ENCODE measurements at places on chromosomes 2 and 18.

- H3K27me3 ChIP-seq, result no peaks in the 10 kb centered on the region
- H3K36me3 ChIP-seq, result peaks cover 15% of the 10 kb centered on the region
- DNase-seq, result no peak
- no peak overlapping the region for H3K4me3 ChIP-seq
Observed at GRCh38 chr2:222572751-222573174, 83.1 kb downstream of the FARSB start.

GRCh38 chr2:144946263-144946662, 426.3 kb upstream of the ZEB2 start:
- H3K27me3 ChIP-seq, result no peaks in the 10 kb centered on the region
- H3K27ac ChIP-seq, result no peak overlapping the region
- H3K4me3 ChIP-seq, result no peak overlapping the region
- DNase-seq, result no peak

GRCh38 chr2:191935247-191935646, 88.4 kb upstream of the CAVIN2 start:
- no peaks in the 10 kb centered on the region for H3K4me1 ChIP-seq
- DNase-seq, result no peak
- H3K4me3 ChIP-seq, result no peak overlapping the region
- no peaks in the 10 kb centered on the region for H3K27me3 ChIP-seq

DNA sequence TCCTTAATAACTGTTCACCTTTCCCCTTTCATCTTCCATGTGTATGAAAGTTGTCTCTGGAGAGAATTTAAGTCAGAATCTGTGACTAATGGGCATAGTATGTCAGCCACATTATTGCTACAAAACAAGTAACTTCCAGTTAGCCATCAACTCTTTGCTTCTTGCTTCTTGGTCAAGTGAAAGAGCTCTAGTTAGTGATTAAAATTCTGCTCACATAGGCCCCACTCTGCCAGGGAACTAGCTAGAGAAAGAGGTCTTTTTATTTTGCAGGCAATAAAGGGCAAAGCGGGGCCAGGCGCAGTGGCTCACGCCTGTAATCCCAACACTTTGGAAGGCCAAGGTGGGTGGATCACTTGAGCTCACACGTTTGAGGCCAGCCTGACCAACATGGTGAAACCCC, 64.6 kb downstream of the COLEC12 start:
- H3K4me3 ChIP-seq, result no peak overlapping the region
- H3K27me3 ChIP-seq, result no peaks in the 10 kb centered on the region
- H3K27ac ChIP-seq, result no peak overlapping the region
- H3K4me1 ChIP-seq, result peaks cover 11% of the 10 kb centered on the region
- no peaks in the 10 kb centered on the region for H3K36me3 ChIP-seq

- H3K4me3 ChIP-seq, result no peak overlapping the region
- no peak overlapping the region for H3K27ac ChIP-seq
- no peaks in the 10 kb centered on the region for H3K36me3 ChIP-seq
- H3K27me3 ChIP-seq, result no peaks in the 10 kb centered on the region
- no peaks in the 10 kb centered on the region for H3K4me1 ChIP-seq
Observed at GRCh38 chr18:76102626-76103025, 392.4 kb downstream of the ZNF516 start.

GRCh38 chr2:20457661-20458630, 11.1 kb downstream of the RHOB start:
- H3K27ac ChIP-seq, result no peak overlapping the region
- H3K36me3 ChIP-seq, result no peaks in the 10 kb centered on the region
- no peak for DNase-seq
- no peak overlapping the region for H3K4me3 ChIP-seq
- H3K27me3 ChIP-seq, result no peaks in the 10 kb centered on the region
